ENCODE measurements at places on chromosomes 16 and 17.
A peak's percentile ranks its signal among the peaks of the same experiment; 100 is the strongest.

- no peak for DNase-seq
These were observed 44.4 kb downstream of the IRX3 start for GRCh38 chr16:54242199-54242598.

GRCh38 chr17:62628831-62629555, 1.5 kb downstream of the MRC2 start:
- DNase-seq: no peak

DNA sequence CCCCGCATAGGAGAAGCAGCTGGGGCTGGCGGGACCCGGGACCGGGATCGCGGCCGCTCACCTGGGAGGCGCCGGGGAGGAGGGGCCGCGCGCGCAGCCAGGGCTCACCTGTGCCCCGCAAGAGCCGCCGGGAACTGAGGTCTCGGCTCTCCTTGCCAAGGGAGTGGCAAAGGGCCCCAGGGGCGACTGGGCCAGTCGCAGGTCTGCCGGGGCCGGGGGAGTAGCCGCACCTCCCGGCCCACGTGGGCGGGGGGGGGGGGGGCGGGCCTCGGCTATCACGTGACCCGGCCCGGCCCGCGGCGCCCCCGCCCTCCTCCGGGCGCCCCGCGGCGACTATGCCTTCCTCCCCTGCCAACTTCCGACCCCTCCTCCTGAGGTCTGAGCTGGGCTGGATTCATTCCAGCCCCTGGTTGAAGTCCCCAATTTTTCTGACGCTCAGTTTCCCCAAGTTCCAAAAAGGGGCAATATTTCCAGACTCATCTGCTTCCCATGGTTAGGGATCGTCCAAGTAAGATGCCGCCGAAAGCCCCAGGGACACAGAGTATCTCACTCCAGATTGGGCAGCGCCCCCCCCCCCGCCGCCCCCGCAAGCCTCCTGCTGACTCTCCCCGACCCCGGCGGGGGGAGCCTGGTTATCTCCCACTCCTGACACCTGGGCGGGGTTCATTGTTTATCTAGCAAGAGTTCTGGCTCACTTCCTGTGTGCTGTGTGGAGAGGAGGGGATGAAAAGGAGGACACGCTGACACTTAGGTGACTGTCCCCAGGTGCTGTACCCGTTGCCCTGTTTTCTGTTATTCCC, at the start of gene TMC6:
Gene TMC6, minus strand, starts transcription at position 205 of the 800 bp plus-strand sequence. CDS start 1,923 bp downstream, outside the sequence.
- DNase-seq: no peak

DNA sequence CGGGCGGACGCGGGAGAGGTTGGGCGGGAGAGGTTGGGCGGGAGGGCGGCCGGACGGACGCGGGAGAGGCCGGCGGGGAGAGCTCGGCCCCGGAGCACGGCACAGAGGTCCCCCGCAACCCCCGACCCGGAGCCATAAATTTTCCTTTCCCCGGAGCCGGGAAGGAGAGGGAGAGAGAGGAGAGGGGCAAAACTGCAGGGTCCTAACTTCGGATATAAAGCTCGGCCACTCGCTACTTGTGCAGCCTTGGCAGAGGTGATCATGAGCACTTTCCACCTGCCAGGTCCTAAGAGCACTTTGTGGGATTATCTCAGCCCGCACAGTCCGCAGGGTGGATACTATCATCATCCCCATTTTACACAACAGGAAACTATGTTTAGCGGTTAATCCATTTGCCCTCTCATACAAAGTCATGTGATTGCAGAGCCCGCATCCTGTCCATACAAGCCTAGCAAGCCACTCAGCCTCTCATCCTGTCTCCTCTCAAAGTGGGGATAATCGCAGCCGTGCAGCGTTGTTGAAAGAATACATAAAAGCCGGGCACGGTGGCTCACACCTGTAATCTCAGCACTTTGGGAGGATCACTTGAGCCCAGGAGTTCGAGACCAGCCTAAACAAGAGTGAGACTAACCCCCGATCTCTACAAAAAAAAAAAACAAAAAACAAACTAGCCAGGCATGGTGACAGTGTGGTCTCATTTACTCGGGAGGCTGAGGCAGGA, 780 bp upstream of the DCAKD start:
- no peak for DNase-seq

DNA sequence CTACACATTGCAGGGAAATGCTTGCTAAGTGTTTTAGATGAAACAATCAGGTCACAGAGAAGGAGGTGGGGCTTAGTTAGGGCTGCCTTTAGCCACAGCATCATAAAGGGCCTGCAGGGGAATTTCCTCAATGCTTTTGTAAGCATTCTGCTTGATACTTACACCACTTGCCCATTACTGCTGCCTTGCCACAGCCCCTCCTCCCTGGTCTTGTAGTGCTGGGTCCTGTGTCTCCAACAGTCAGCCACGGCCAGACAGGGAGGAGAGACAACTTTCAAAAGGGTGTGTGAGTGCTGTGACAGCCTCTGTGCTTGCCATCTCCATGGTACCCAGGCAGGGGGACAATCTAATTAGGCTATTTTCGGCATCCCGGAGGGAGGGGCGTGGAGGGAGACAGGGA, 111.2 kb downstream of the SHISA9 start:
- DNase-seq: no peak

DNA sequence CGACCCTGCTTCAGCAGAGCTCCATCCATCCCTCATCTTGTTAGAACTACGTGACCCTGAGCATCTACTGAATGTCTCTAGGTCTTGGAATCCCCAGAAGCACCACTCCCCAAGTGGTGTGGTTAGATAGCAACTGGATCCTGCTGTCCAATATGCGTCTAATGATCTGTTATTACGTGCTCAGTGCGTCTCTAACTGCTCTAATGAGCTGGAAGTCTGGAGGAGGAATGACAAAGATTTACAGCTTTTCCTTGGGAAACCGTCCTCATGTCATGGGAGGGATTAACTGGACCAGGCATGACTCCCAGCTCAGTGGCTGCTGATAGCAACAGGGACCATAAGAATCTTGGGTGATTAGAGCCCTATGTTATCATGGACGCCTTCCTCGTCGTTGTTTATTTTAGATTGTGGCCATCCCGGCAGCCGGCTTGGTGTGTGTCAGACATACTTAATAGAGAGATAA, 150.9 kb downstream of the HS3ST3B1 start:
- DNase-seq: no peak

- DNase-seq: no peak
These were observed 31.3 kb upstream of the TOX3 start for GRCh38 chr16:52578007-52578828.

- DNase-seq: peak; percentile 24
These were observed 163.6 kb downstream of the HS3ST3A1 start for GRCh38 chr17:13437966-13438779.

DNA sequence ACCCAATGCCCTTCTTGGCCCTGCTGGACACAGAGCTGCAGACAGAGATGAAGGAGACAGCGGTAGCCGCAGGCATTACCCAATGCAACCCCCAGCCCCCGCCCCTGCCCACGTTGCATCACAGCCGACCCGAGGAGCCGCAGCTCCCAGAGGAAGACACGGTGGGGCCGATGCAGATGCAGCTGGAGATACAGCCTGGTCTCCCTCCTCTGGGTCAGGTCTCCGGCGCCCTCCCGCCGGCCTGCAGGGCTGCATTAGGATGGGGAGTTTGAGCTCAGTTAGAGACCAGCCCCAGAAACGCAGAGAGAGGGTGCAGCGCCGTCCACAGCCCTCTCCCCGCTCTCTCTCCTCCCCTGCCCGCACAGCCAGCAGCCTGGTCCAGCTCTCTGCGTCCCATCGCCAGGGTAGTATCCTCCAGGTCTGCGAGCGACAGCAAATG, 19.4 kb upstream of the UBE2I start:
- no peak for DNase-seq

DNA sequence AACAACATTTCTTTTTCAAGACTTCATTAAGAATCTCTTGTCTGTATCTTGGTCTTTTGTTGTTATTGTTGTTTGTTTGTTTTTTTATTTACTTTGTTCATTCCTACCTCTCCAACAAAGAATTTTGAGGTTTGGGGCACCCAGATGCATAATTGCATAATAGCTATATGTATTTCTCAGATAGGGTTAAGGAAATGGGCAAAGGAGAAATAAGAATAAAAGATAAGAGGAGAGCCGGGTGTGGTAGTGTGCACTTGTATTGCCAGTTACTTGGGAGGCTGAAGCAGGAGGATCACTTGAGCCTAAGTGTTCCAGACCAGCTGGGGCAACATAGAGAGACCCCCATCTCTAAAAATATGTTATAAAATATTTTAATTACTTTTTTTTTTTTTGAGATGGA, 30.5 kb downstream of the CDH1 start:
- no peak for DNase-seq

DNA sequence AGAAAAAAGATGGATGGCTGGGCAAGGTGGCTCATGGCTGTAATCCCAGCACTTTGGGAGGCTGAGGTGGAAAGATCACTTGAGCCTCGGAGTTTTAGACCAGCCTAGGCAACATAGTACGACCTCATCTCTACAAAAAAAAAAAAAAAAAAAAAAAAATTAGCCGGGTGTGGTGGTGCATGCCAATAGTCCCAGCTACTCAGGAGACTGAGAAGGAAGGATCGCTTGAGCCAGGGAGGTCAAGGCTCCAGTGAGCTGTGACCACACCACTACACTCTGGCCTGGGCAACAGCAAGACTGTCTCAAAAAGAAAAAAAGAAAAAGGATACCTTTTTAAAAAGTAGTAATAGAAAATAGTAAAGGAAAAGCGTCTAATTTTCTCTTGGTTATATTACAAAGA, 20.7 kb downstream of the ZNF652 start:
- no peak for DNase-seq

DNA sequence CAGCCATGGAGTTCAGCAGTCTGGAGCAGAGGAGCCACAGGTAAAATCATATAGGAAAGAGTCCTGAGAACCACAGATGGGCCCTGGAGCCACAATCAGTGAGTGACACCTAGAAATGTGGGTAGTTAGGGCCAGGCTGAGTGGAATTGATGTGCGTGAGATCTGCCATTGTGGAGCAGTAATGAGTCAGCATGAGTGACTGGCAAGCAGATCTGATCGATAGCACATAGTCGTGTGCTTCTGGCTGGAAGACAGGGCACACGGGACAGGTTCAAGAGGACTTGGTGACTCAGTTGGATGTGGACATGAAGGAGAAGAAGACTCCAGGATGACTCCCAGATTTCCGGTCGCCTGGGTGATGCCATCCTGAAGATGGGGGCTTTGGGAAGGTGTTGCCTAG, 12.3 kb downstream of the ADORA2B start:
- no peak for DNase-seq

- no peak for DNase-seq
These were observed 2.5 kb downstream of the SPATA33 start for GRCh38 chr16:89660146-89660545.

DNA sequence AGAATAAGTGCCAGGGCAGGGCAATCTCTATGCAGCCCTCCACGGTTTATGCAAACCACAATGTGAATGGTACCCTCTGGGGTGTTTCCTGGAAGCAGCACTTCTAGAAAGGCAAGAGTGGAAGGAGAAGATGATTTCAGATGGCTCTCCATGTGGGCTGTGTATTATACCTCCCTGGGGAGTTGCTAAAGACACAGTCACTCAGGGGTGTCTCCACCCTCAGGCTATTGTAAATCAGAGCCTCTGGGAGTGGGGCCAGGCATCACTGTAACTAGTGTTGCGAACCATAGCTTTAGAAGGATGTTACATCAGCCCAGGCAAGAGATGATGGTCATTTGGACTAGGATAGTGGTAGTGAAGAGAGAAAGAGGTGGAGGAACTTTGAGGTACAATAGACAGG, 83.3 kb upstream of the ZKSCAN2 start:
- DNase-seq: no peak

- DNase-seq: no peak
These were observed 5.3 kb downstream of the CEP295NL start for GRCh38 chr17:78897664-78898047.

DNA sequence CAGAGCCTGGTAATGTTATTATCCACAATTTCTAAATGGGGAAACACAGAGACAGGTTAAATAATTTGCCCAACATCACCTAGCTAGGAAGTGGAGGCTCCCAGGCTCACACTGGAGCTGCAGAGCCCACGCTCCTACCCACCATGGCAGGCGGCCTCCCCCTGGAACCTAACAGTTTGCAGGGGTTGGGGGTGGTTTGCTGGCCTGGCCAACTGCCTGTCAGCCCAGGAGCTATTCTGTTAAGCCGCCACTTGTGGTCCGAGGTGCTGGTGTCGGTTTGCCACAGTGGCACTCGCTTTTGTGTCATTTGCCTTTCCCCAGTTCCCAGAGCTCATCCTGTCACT, 3.6 kb downstream of the PRCD start:
- DNase-seq: no peak

GRCh38 chr16:79093554-79093967, 507.0 kb downstream of the MAF start:
- no peak for DNase-seq

- no peak for DNase-seq
These were observed 12.7 kb upstream of the MLKL start for GRCh38 chr16:74713325-74713724.

- peak; percentile 84 for DNase-seq
These were observed 27.7 kb downstream of the SRL start for GRCh38 chr16:4214215-4214621.

GRCh38 chr17:37744961-37745800, at the start of gene HNF1B:
Gene HNF1B (minus strand): TSS chr17:37745059. CDS start chr17:37744884, 175 bp downstream.
- DNase-seq: no peak

DNA sequence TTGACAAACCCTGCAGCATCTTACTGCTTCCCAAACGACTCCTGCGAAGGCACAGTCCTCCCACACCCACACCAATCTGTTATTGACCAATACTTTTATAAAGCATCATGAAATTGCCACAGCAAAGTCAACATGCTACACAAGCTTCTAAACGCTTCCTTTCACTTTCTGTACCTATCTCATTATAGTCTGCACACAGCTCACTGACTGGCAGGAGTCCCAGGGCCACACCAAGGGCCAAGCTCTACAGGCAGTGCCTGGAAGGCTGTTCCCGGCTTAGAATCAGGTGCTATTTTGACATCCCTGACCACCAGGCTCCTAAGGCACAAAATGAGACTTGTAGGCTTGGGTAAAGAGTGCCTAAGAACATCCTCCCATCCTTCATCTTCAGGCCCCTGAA, 39.5 kb downstream of the USP7 start:
- no peak for DNase-seq

DNA sequence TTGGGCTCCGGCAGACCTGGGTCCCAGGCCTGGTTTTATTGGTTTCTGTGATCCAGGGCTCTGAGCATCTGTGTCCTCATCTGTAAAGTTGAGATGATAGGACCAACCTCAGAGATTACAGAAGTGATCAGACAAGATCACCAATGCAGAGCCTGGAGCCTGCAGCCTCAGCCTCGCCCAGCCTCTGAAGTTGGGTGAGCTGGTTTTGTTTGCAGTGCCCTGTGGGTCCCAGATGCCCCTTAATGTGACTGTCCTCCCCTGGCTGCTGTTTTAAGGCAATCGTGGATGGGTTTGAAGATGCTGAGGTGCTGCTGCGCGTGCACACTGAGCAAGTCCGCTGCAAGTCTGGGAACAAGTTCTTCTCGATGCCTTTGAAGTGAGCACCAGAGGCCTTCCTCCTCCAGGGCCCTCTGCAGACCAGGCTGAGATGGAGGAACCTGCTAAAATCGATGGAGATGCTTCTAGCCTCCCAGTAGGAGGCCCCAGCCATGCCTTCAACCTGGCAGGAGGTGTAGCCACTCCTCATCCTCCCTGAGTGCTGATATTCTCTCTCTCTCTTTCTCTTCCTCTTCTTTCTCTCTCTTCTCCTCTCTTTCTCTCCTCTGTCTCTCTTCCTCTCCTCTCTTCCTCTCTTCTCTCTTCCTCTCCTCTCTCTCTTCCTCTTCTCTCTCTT, 5.6 kb upstream of the MMP15 start:
- no peak for DNase-seq
